Cerebellar cortex (tissue), 1 donor: ENCODE measurements at places on chromosomes 11 and 22.

DNA sequence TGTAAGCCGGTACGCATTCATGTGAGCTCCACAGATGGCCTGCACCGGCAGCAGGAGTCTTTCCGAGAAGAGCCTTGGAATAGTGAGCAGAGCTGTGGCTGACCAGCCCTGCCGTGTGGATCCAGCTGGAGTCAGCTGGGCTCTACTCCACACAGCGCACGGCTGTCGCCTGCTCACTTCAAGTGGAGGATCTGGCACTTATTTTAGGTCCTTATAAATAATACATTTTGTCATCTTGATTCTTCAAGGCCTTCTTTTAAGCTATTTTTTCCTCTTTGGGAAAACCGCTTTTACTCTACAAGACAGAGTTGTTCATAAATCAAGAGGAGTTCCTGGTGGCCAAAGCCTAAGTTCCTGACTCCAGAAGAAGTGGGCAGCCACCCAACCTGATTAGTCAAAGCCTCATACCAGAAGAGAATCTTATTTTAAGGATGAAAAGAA is 93.8 kb downstream of the KCNC1 start:
- peak; percentile 77 for DNase-seq

GRCh38 chr11:108584973-108585372 is 8.6 kb downstream of the EXPH5 start:
- DNase-seq: no peak

DNA sequence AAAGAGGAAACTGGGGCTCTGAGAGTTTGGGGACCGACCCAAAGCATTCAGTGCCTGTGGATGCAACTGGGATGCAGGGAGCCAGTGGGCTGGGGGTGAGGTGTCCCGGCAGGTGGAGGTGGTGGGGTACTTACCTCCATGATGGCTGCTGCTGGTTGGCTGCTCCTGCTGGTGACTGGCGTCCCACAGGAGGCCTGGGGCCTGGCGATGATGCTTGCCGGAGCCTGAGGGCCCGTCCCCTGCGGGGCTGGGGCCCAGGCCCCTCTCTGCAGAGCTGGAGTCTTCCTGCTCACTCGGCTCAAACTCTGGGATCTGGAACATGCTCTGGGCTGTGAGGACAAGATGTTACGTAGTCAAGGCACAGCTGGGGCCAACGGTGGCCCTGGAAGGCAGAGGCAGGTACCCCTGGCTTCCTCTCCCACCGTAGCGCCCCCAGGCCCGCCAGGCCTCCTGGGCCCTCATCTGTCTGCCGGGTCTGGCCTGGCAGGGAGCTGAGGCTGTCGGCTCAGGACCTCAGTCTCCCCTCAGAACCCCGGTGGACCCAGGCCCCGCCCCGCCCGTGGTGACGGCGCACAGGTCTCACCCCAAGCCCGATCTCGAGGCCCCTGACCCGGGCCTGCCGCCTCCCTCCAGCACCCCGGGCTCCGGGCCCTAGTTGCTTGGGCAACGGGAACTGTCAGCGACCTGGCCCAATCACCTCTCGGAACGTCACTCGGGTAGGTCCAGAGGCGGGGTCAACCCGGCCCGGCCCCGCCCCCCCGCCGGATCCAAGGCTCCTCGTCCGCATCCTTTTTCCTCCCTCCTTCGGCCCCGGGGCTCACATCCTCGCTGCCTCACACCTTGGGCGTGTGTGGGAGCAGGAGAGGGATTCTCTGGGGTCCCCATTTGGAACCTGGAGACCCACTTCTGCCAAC is at the start of gene BAD:
Gene BAD, minus strand, starts transcription at position 618 of the 914 bp plus-strand sequence. Its CDS starts 297 bp downstream, at position 321.
- peak; percentile 97 for DNase-seq

- DNase-seq: no peak
Observed at GRCh38 chr22:33957086-33957485, 36.8 kb upstream of the LARGE1 start.

DNA sequence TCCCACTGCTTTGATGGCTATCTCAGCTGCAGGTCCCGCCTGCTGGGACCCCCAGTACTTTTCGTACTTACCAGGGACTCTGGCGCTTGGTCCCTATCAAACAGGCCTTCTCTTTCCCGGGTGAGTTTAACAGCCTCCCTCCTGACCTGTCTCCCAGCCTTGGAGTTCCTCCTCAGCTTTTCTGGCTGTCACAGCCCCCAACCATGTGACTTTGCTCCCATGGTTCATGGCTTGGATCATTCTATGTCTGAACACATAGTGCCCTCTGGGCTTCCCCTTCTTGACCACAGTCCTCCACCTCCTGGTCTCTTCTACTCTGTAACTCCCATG is 56.9 kb downstream of the PARVA start:
- no peak for DNase-seq

DNA sequence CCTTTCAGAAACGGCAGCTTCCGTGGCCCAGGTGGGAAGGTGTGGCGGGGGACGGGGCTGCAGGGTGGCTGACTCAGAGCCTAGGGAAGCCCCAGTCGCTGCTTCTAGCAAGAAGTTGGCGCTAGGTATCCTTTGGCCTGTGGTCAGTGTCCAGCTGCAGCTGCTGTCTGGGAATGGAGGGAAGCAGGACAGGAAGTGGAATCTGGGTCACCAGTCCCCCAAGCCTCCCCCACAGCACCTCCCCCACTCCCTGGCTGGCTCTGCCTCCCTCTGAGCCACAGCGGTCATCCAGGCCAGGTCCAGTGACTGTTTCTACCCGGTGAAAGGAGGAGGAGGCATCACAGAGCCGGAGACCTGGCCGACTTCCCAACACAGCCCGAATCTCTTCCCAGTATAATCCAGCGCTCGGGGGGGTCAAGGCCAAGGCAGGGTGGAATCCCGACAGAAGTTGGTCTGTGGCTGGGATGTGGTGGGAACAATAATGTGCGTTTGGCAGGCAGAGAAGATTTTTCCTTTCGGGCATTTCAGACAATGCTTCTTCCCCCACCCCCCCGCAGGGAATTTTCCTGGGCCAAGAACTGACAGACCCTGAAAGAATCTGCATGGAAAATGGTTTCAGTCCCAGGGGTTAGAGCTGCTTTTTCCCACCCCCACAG is 45.1 kb downstream of the C11orf96 start:
- DNase-seq: peak; percentile 56

GRCh38 chr11:28984231-28984630 is 876.0 kb downstream of the METTL15 start:
- no peak for DNase-seq

DNA sequence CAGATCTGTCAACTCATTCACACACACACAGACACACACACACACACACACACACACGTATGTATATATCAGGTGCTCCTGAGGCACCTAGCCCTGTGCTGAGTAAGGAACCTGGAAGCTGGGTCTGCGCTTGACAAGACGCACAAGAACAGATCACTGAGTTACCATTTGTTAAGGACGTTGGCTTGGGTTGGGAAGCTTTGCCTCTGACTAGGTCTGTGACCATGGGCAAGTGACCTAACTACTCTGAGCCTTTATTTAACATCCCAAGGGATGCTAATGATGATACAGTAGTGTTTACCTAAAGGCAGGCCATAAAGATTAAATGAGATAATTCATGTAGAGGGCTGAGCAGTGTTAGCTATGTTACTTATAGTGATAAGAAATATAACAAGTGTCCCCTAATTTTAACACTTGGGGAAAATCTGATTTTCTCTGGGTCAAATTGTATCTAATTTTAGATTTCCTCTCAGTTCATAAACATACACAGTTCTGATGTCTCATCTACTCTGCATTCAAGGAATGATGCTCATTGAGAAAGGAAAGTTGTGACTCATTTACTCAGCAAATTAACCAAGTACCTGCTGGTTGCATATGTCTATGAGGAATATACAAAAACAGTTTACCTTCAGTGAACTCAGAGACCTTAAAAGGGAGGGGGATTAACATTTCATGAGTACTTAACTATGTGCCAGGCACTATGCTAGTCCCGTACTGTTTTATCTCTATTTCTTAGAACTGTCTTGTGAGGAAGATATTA is 13.6 kb downstream of the RNF185 start:
- DNase-seq: no peak

- no peak for DNase-seq
Observed at GRCh38 chr11:103585911-103586310, 450.5 kb upstream of the DDI1 start.

GRCh38 chr22:45212306-45212709 is 28.4 kb downstream of the KIAA0930 start:
- peak; percentile 53 for DNase-seq

GRCh38 chr11:85813721-85814120 is 2.8 kb upstream of the SYTL2 start:
- DNase-seq: no peak
